ENCODE measurements at places on chromosomes 3 and 15.

GRCh38 chr3:39705351-39705900 lies 104.0 kb upstream of the MYRIP start:
- no peak for DNase-seq

- no peak for DNase-seq
Measured at GRCh38 chr3:114608293-114608692, 314.5 kb downstream of the TIGIT start.

DNA sequence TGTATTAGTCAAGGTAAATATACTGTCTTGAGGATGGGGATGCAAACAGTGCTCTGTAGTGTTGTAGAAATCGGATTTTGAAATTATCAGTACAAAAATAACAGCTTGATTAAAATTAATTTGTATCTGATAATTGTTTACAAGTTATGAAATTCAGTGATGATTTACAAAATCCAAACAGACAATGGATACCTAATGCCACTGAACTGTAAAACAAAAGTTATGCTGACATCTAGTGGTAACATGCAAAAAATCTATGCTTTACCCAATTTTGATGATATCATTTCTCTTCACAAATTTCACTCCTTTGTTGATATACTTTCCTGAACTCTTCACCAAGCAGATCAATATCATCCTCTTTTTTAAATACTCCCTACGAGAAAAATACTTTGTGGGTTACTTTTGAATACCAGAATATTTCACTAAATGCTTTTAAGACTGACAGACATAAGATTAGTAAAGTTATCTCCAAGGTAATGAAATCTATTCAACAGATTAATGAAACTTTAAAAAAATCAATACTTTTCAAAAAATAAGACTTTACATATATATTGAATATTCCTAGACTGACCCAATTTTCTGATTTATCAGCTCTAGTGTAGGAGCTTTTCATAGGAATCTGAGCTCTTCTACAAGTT lies 36.0 kb downstream of the MNS1 start:
- no peak for DNase-seq

- DNase-seq = no peak
Measured at GRCh38 chr3:163056874-163057497, 1560.4 kb downstream of the OTOL1 start.

GRCh38 chr3:123633530-123633929 lies 48.7 kb upstream of the HACD2 start:
- no peak for DNase-seq

DNA sequence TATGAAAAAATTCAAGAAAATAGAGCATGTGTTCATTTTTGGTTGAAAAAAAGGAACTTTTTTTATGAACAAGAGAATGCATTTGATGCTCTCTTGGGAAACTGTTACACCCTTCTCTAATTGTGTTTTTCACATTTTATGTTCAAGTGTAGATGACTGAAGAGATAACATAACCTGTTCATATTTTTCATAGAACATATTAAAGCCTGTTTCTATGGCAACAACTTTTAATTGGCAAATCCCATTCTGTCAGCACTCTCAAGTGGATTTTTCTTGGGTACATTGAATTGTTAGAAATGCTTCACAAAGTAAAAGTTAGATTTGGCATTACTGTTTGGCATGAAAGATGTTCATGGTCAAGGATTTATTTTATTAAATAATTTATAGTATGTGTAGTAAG lies 117.5 kb downstream of the MBNL1 start:
- no peak for DNase-seq

- no peak for DNase-seq
Measured at GRCh38 chr3:86938416-86939105, 52.4 kb downstream of the VGLL3 start.

DNA sequence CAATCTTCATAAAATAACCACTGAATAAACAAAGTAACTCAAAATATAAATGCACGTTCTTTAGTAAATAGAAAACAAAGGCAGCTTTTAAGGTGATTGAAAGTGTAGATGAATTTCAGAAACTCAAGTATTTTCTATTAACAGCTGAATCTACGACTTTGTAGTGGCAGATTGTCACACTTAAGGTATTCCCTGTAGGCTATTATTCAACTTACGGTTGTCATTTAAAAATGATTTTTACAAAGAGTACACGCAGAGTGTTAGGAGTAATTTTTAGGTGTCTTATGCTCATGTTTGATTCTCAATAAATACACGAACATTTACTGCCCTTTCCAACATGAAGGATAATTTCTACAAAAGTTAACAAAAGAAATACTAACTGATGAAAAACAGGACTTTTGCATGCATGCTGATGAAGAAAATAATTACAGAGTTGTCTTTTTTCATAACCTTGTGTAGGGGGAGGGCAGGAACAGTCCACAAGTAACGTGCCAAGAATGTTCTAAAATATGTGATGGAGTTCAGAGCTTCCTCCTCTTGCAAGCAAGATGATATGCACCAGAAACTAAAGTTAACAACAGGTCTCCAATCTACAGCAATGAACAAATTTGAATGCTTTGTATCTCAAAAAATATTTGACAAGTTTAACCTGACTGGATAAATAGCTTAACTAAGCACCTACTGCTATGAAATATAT lies 16.7 kb downstream of the DCBLD2 start:
- DNase-seq = no peak

DNA sequence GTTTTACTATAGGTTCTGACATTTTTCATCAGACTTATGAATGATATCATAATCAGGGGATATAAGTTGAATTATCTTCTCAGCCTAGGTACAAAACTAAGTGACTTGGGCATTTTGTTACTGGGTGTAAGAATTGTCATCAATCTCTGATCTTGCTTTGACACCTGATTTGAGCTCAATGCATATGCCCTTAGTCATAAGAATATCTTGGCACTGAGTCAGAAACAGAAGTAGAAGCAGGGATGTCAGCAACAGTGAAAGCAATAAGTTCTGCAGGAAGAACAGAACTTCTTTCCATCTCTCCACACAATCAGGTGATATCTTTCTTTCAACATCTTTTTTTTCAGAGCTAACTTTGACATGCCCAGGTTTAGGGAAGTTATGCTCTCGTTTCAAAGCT lies 14.6 kb downstream of the SLITRK3 start:
- DNase-seq = no peak

DNA sequence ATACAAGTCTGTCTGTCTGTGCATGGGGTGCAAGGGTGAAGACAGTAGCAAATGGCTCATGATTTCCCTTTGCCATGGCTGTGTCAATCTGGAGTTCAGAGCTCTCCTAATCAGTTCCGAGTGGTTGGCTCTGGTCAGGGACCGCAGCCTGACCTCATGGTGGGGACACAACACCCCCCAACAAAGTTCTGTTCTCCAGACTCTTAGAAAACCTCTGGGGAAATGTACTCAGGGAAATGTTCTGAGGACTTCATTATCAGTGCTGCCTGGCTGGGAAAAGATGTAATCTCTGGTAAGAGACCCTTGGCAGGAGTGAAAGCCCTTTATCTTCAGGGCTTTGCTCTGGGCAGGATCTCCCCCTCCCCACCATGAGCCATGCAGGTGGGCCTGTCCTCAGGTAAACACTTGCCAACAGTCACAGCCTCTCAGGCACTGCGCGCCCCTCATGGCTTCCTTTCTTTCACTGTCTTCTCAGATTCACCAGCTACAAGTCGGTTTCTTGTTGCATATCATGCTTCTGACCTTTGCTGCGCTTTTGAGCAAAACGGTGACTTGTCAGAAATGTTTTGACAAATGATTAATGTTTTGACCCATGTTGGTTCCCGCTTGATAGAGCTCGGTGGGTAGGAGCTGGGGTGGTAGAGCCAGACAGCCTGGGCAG lies 95.5 kb downstream of the ST6GAL1 start:
- DNase-seq = no peak

- no peak for DNase-seq
Measured at GRCh38 chr3:25184641-25185250, 243.3 kb upstream of the RARB start.

GRCh38 chr3:75118779-75119178 lies 504.3 kb upstream of the CNTN3 start:
- DNase-seq = no peak

DNA sequence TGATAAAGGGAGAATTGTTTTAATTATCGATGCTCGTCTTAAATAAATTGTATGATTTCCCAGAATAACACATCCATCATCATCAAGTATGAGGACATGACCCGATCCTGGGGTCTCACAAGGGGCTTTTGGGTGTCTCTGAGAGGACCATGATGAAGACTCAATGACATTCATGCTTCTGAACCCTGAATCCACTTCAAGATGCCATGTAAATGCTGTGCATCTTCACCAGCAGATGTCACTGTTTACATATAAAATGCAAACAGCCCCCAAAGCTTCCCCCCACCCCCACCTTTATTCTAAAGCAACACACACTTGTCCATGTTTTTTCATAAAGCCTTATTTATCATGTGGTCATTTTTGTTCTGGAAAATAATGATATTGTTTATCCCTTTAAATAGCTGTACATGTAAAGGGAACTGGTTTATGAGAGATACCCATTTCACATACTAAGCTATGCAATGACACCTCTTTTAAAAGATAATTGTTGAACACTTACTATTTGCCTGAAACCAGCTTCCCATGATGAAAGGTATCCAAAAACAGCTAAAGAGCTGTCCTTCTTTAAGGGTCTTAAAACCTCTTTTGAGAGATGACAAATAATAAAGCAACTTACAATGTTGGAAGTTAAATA lies 69.7 kb upstream of the UBE3A start:
- DNase-seq = no peak

DNA sequence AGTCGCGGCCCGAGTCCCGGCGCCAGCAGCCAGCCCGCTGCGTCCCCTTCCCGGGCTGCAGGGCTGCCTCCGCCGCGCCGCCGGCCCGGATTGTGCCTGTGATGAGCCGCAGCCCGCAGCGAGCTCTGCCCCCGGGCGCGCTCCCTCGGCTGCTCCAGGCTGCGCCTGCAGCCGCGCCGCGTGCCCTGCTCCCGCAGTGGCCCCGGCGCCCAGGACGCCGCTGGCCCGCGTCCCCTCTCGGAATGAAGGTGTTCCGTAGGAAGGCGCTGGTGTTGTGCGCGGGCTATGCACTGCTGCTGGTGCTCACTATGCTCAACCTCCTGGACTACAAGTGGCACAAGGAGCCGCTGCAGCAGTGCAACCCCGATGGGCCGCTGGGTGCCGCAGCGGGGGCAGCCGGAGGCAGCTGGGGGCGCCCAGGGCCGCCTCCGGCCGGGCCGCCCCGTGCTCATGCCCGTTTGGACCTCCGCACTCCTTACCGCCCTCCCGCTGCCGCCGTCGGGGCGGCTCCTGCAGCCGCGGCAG lies 1.2 kb downstream of the CHST2 start:
- no peak for DNase-seq

GRCh38 chr15:22936577-22937472 lies 43.3 kb downstream of the CYFIP1 start:
- no peak for DNase-seq

- no peak for DNase-seq
Measured at GRCh38 chr3:113783463-113783862, 36.6 kb downstream of the ATP6V1A start.

DNA sequence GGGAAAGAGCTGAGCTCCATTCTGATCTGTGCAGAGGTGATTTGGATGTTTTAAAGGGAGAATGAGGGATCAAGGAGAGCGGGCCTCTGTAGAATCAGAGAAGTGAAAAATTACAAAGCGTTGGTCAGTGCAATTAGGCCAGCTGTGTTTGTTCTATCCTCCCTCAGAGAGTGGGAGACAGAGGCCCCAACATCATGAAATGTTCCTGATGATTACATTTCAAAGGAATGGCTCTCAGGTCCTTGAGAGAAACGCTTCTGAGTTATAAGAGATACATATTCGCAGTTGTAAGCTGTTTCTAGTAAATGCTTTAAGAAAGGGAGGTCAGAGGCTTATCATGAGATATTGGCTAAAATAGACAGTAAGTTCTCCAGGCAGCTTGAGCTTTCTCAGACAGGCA lies 15.7 kb upstream of the CAND2 start:
- DNase-seq = no peak

DNA sequence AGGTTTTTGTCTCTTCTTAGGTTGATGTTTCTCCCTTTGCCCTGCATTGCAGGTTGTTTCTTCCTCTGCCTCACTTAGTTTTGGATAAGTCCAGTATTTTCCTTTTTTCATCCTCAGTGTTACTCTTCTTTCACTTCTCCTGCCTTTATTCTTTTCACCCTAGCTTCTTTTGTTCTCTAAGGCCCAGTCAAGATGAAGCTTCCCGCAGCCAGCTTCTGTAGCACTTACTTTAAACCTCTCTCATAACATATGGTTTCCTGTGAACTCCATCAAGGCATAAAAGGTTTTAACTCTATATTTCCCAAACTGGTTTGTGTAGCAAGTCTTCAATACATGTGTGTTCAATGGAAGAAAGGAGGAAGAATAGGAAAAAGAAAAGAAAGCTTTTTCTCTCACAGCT lies 54.1 kb downstream of the TP63 start:
- no peak for DNase-seq

GRCh38 chr15:41281236-41281635 lies 50.2 kb downstream of the CHP1 start:
- DNase-seq = no peak

DNA sequence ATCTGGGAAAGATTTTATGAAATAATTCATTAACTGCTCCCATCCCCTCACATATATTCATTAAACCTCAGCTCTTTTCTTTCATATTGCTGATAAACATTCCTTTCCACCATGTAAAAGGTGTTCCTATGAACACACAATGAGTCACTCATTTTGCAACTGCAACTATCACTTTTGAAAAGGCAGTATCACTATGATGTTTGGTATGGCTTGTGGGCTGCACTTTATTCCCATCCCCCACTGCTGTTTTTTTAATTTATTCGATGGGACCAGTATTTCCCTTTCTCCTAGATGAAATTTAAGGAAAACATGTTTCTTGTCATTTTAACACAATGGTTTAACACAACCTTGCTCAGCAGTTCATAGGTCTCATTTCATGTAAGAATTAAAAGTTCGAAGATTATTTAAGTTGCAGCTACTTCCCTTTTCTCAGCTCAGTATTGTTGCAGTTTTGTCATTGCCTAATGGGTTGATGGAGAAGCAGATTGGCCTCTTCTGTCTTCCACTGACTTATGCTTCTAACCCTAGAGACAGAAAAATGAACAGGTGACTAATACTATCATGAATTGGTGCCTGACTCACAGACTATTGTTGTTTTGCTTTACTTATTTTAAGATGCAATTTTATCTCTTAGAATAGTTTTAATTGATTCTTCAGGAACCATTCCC lies 280.3 kb downstream of the ZPLD1 start:
- no peak for DNase-seq

GRCh38 chr3:105355408-105356061 lies 11.2 kb upstream of the ALCAM start:
- DNase-seq = no peak

GRCh38 chr3:14286887-14287500 lies 108.4 kb downstream of the LSM3 start:
- DNase-seq = no peak

- DNase-seq = no peak
Measured at GRCh38 chr3:24460974-24461373, 33.7 kb downstream of the THRB start.

Measured in activated CD8-positive, alpha-beta memory T cell treated with anti-CD3 and anti-CD28 coated beads for 4 hours (primary cell).